Type B pancreatic cell (in vitro differentiated cells): ENCODE measurements at places on chromosomes 16 and 17. TPM values are rescaled to one million over a fixed set of nuclear protein-coding genes. Genes with fewer than 3 reads are reported as not detected.

The KRTAP2-3 gene
- 0.98 TPM in 1 of 2 replicates, not detected in the other for total RNA-seq

DNA sequence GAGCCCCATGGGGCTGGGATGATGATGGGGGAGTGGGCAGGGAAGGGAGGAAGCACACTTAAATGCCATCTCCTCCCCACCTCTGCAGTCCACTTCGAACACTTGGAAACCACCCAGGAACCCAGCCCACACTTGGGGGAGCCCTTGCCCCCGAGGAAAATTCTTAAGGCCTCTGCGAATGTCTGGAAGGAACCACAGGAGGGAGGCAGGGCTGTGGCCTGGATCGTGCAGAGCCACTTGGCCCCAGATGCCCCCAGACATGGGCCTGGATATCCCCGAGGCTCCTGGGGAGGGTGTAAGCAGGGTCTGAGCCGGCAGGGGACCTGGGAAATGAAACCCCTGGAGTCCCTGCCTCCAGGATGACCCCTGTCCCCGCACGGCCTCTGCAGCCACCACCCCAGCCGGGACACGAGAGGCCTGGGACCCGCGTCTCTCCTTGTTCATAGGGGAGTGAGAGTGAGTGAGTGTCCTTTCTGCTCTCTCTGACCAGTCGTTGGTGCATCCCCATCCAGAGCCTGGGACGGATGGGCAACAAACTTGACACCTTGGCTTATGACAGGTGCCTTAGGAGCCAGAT is 11.8 kb upstream of the MTSS2 start:
- no peak for DNase-seq
- H3K27ac ChIP-seq: peak overlapping the region; percentile 98
- H3K27me3 ChIP-seq: no peaks in the 10 kb centered on the region
- peaks cover 26% of the 10 kb centered on the region for H3K4me1 ChIP-seq
- no peaks in the 10 kb centered on the region for H3K36me3 ChIP-seq

DNA sequence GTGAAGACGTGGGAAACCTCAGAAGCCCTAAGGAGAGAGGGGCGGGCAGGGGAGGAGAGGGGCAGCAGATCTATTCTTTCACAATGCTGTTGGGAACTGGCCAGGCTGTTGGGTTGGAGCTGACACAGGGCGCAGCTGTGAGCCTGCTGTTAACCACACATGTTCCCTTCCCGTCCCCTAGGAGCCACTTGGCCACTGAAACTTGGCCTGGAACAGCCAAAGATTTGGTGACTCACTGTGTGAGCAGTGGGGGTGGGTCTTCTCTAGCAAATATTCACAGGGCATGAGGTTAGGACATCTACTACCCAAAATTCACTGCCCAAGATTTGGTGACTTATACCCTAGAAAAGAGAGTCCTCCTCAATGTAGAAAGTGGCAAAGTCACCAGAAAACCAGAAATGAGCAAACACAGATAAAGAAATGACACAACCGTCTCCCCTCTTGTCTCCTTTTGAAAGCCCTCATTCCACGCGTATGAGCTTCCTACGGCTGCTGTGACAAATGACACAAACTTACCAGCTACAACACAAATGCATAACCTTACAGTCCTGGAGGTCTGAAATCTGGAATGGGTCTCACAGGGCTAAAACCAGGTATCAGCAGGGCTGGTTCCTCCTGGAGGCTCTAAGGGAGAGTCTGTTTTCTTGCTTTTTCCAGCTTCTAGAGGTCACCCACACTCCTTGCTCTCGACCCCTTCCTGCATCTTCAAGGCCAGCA is 6.3 kb downstream of the TBC1D16 start:
- H3K36me3 ChIP-seq: peaks cover 7% of the 10 kb centered on the region
- DNase-seq: no peak
- no peaks in the 10 kb centered on the region for H3K27me3 ChIP-seq
- H3K4me1 ChIP-seq: peaks cover 45% of the 10 kb centered on the region

GRCh38 chr16:78890373-78890895 is 710.1 kb downstream of the MAF start:
- DNase-seq: no peak
- H3K36me3 ChIP-seq: no peaks in the 10 kb centered on the region
- peaks cover 2% of the 10 kb centered on the region for H3K27me3 ChIP-seq
- no peak overlapping the region for H3K4me3 ChIP-seq

DNA sequence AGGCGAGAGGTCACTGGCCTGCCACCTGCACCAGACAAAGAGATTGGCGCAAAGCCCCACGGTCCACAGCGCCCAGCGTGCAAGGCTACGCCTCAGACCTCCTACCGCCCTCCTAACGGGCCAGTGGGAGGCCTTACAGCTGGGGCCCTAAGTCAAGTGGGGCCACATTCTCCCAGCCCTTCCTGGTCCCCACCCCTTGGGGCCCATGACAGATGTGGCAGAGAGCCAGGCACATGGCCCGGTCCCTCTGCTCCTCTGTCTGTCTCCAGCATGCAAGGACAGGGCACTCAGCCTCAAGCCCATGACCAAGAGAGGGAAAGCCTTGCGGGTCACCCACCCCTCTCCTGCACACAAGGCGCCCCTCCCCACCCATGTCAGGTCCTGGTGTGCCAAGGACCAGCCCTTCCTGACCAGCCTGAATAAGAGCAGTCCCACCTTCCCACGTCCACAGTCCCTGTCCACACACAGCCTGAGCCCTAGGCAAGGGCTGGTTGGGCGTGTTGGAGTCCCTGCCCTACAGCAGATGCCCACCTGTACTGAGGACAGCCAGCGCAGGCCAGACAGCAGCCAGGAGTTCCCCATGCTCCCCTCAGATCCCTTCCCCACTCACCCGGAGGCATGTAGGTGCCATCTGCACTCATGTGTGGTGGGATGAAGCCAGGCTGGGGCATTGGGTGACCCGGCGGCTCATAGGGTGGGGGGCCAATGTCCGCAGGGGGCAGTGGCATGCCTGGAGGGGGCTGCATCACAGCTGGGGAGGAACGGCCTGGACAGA is 25.3 kb downstream of the CDIP1 start:
- no peak overlapping the region for H3K27ac ChIP-seq
- no peaks in the 10 kb centered on the region for H3K27me3 ChIP-seq
- peaks cover 18% of the 10 kb centered on the region for H3K4me1 ChIP-seq
- H3K36me3 ChIP-seq: peaks cover 4% of the 10 kb centered on the region

The C17orf58 gene
- total RNA-seq: 8.1 and 8.8 TPM in 2 replicates

The BTBD17 gene
- total RNA-seq: 5.2 and 5.7 TPM in 2 replicates

- H3K36me3 ChIP-seq: no peaks in the 10 kb centered on the region
- H3K27me3 ChIP-seq: peaks cover 7% of the 10 kb centered on the region
- H3K4me1 ChIP-seq: no peaks in the 10 kb centered on the region
- DNase-seq: no peak
- H3K27ac ChIP-seq: no peak overlapping the region
Measured at GRCh38 chr16:55453909-55454308, 25.1 kb upstream of the MMP2 start.

DNA sequence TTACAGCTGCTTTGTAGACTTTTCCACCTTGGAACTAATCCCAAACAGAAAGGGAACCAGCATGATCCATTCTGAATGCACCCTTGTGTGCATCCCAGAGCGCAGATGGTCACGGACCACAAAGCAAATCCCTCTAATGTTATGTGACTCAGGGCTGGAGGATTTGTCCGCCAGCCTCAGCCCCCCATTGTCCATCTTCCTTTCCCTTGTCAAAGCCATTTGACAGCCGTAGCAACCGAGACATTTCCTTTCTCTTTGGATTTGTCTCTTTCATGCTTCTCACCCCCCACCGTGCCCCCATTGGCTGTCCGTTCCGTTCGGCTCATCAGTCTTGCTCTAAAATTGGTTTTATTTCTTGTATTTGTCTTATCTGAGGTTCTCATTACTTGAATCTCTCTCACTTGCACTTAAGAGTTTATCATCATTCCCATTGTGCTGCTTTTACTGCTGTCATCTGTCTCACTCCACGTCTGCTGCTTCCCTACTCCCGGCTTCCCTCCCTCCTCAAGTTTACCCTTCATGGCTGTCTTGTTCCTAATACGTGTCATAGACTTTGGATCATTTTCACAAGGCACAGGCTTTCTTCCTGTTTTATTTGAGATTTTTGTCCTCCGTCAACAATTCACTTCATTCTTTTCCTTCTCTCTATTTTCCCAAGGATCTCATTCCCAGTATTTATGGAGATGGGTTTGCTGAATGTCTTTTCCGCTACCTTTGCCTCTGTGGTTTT is 163.4 kb upstream of the ERCC4 start:
- H3K27me3 ChIP-seq: peaks cover 39% of the 10 kb centered on the region
- H3K36me3 ChIP-seq: no peaks in the 10 kb centered on the region
- H3K27ac ChIP-seq: no peak overlapping the region

DNA sequence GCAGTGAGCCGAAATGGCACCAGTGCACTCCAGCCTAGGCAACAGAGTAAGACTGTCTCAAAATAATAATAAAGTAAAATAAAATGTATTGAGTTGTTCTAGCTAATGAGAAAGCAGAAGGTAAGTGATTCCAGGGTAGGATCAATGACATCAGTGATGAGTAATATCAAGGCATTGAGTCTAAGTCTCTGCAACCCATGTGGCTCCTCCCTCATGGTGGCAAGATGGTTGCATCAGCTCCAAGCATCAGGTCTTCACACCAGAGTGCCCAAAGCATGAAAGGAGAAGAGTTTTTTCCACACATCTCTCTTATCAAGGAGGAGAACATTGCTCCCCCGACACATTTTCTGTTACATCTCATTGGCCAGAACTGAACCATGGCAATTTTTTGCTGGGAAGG is 34.8 kb upstream of the GAS7 start:
- no peaks in the 10 kb centered on the region for H3K4me1 ChIP-seq
- no peak for DNase-seq
- H3K27me3 ChIP-seq: peaks cover 12% of the 10 kb centered on the region
- no peak overlapping the region for H3K4me3 ChIP-seq
- no peaks in the 10 kb centered on the region for H3K36me3 ChIP-seq

DNA sequence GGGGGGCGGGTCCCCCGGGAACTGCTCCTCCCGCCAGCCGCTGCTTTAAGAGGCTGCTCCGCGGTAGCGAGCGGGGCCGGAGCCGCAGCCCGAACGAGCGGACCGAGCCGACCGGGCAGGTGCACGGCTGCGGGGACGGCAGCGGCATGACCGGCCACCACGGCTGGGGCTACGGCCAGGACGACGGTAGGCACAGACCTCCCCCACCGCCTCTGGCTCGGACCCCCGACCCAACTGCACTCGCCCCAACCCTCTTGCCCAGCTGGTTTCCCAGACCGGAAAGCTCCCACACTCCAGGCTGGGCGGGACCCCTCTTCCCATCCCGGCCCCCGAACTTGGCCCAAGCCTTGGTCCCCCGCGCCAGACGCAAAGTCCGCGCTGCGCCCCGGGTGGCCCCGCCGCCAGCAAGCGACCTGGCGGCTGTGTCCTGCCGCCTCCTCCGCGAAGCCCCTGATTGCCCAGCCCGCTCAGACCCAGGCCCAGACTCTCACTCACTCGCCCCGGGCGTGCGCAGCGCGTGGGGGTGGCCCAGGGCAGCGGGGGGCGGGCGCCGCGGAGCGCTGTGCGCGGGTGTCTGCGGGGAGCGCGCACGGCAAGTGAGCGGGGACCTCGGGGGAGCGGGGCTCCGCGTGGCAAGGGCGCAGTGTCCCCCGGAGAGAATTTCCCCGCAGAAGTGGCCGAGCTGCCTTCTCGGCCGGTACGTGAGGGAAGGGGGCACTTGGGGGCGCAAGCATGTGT is at the start of gene CA7:
CA7 (plus strand) TSS at position 73 of the 738 bp plus-strand sequence; CDS start at position 147, 74 bp downstream.
- H3K4me3 ChIP-seq: peak within 1 kb of the TSS; percentile 83
- H3K27ac ChIP-seq: no peak within 1 kb of the TSS
- H3K27me3 ChIP-seq: peaks cover 82% of the 10 kb centered on the region
- DNase-seq: no peak

GRCh38 chr17:46115699-46116098 is 77.5 kb downstream of the KANSL1 start:
- peaks cover 15% of the 10 kb centered on the region for H3K36me3 ChIP-seq
- no peak overlapping the region for H3K27ac ChIP-seq
- H3K4me3 ChIP-seq: no peak overlapping the region
- DNase-seq: no peak
- H3K4me1 ChIP-seq: peaks cover 56% of the 10 kb centered on the region
- H3K27me3 ChIP-seq: no peaks in the 10 kb centered on the region

- no peak overlapping the region for H3K27ac ChIP-seq
- H3K27me3 ChIP-seq: no peaks in the 10 kb centered on the region
- H3K36me3 ChIP-seq: peaks cover 31% of the 10 kb centered on the region
- H3K4me3 ChIP-seq: no peak overlapping the region
- H3K4me1 ChIP-seq: no peaks in the 10 kb centered on the region
Measured at GRCh38 chr17:59684967-59685366, 22.3 kb downstream of the PTRH2 start.

GRCh38 chr17:44362459-44362948 is 1.1 kb downstream of the FAM171A2 start:
- H3K27ac ChIP-seq: no peak overlapping the region
- no peak for DNase-seq
- H3K4me3 ChIP-seq: peak overlapping the region; percentile 84
- peaks cover 23% of the 10 kb centered on the region for H3K27me3 ChIP-seq
- H3K36me3 ChIP-seq: no peaks in the 10 kb centered on the region

The SMIM5 gene
- 9.3 and 17.7 TPM in 2 replicates for total RNA-seq

The TEKT1 gene
- total RNA-seq: 0.24 and 1.6 TPM in 2 replicates

The SRSF1 gene
- total RNA-seq: 200 and 306 TPM in 2 replicates

DNA sequence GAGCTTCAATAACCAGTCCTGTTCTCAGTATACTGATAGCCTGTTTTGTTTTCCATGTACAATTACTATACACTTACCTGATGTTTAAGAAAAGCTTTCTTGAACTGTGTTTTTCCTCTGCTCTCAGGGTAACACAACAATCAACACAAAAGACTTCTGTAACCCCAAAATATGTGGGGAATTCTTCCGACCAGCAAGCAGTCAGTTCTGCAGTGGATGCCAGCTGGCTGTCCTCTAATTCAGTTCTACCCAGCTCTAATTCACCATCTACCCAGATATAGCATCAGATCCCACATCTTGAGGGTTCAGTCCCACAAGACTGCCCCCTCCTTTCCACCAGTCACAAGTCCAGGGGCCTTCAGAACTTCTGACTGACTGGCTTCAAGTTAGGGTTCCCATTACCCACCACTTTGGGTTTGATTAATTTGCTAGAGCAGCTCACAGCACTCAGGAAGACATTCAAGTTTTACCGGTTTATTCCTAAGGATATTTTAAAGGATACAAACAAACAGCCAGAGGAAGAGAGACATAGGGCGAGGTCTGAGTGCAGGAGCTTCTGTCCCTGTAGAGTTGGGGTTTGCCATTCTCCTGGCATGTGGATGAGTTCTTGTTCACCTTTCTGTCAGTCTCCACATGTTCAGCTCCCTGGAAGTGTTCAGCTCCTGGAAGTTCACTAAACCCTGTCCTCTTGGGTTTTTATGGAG is 178.2 kb downstream of the CHD9 start:
- H3K36me3 ChIP-seq: peaks cover 44% of the 10 kb centered on the region
- peak overlapping the region; percentile 20 for H3K27ac ChIP-seq
- no peaks in the 10 kb centered on the region for H3K4me1 ChIP-seq
- H3K4me3 ChIP-seq: no peak overlapping the region
- H3K27me3 ChIP-seq: no peaks in the 10 kb centered on the region

DNA sequence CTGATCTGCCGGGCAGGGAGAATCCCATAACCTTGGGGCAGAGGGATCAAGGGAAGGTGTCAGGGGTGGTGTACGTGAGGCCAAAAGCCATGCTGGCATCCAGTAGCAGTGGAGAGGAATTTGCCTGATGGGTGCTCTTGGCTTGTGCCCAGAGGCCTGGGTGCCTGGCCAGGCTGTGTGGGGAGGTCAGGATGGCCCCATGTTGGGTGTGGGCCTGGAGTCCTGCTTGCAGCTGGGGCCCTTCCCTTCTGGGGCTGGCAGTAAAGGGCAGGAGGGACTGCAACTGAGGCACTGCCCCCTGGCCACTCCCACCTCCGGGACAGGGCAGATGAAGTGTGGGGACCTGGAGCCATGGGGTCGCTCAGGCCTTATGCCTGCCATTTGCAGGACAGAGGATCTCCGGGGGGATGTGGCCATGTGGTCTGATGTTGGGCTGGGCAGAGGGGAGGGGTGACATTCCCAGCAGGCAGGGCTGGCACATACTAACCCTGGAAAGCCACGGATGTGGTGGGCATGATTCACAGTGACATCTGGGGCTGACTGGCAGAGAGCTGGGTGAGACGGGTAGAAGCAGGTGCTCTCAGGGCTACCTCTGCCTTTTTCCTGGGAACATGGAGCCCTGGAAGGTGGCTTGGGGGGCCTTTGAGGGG is 3.5 kb downstream of the FMNL1 start:
- no peak overlapping the region for H3K4me3 ChIP-seq
- peaks cover 51% of the 10 kb centered on the region for H3K27me3 ChIP-seq
- H3K4me1 ChIP-seq: no peaks in the 10 kb centered on the region
- no peaks in the 10 kb centered on the region for H3K36me3 ChIP-seq
